ENCODE measurements at places on chromosomes 2 and 18.

- DNase-seq = no peak
Observed at GRCh38 chr2:136909777-136910176, 144.4 kb downstream of the THSD7B start.

DNA sequence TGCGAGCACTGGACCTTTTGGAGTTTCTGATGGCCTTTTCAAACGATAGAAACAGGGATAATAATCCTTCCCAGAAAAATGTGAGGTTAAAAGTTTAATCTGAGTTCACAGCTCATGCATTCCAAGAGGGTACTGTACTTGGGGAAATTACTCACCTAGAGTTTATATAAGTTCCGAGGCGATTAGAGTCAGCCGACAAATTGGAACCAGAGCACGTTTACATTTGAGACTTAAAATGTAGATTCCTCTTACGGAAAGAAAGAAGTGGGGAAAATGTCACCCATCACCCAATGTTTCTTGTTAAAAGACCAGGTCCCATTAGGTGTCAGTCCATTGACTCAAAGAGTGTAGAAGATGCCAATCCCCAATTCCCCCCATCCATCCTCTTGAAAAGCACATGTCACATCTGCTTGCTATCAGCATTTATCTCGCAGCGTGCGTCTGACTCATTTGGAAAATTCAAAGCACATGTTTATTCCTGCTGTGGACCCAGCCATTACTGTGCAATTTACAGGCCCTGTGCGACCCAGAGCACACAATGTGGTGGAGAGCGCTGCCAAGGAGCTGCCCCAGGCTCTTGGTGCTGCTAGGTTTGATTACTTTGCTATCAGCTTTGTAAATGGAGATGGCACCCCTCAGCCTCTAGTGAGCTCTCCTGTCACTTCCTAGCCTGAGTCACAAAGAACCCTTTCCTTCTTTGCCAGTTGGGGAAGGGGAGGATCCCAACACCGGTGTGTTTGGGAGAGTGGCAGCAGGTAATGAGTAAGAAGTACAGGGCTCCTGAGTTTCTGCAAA is 104.8 kb downstream of the COLEC12 start:
- no peak for DNase-seq

- DNase-seq = no peak
Observed at GRCh38 chr2:71513096-71513495, 59.7 kb downstream of the DYSF start.

DNA sequence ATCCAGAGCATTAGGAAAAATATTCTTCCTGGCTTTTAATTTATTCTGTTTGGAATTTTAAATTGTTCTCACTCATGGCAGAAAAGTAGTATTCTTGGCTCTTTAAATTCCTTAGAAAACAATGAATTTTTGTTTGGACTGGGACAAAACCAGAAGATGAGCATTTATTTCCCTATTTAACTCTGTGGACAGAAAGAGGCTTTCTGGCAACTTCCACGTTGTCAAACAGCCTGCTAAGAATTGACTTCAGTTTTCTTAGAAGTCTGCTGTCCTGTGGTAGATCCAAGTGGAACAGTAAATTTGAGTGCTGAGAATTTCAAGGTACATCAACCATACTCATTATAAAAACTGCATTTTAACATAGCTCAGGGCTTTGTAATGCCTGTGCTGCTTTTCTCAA is 83.8 kb downstream of the MGAT5 start:
- no peak for DNase-seq

GRCh38 chr2:206555721-206556120 is 86.6 kb upstream of the FAM237A start:
- DNase-seq = no peak

DNA sequence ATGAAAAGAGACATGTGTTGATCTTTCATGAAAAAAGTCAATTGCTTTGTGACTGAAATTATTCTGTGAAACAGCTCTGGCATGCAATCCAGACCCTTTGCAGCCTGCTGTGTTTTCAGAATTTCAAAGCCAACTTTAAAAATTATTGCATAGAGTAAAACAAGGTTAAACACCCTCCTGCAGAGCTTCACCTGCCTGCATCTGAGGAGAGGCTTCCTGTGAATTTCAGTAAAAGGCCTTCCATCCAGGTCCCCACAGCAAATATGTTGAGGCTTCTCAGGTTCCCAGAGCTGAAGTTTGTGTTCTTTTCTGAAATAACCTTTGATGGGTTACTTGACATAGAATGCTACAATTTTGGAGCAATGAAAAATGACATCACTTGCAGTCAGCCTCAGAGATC is 4.1 kb downstream of the XIRP2 start:
- DNase-seq = no peak

GRCh38 chr2:28527196-28527595 is 31.3 kb downstream of the PLB1 start:
- DNase-seq = no peak

- no peak for DNase-seq
Observed at GRCh38 chr2:2550856-2551255, 219.8 kb upstream of the MYT1L start.

GRCh38 chr18:76474824-76475223 is 20.2 kb downstream of the ZNF516 start:
- no peak for DNase-seq

GRCh38 chr18:45938488-45938935 is 28.6 kb downstream of the EPG5 start:
- DNase-seq = peak; percentile 64

- no peak for DNase-seq
Observed at GRCh38 chr2:71807581-71808451, 339.8 kb downstream of the CYP26B1 start.

DNA sequence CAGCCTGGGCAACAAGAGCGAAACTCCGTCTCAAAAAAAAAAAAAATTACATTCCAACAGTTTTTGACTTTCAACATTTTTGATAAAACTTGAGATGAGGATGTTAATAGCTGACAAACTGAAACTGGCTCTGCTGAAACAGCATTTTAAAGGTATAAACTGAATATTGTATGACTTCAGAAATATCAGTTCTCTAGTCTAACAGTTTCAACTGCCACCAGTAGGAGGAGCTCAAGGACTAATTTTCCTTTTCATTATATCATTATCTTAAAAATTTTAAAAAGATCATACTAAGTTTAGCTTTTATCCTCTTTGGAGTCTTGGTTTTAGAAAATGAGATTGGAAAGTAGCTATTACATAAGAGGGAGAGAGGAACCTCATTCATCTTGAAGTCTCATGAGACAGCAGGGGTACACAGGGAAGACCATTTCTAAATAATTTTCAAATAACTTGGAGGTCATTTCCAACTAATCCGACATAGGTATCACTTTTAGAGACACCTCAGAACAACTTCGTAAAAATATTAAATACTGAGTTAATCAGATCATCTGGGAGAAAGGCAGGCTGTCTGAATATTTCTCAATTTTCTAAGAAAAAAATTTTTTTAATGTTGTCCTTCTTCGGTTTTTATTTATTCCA is 37.6 kb upstream of the MCM6 start:
- DNase-seq = peak; percentile 73

GRCh38 chr2:196618661-196619060 is 20.9 kb upstream of the CCDC150 start:
- no peak for DNase-seq

- DNase-seq = peak; percentile 61
Observed at GRCh38 chr2:147989809-147990403, 30.6 kb downstream of the ORC4 start.

GRCh38 chr2:31012406-31012805 is 125.8 kb downstream of the GALNT14 start:
- no peak for DNase-seq

DNA sequence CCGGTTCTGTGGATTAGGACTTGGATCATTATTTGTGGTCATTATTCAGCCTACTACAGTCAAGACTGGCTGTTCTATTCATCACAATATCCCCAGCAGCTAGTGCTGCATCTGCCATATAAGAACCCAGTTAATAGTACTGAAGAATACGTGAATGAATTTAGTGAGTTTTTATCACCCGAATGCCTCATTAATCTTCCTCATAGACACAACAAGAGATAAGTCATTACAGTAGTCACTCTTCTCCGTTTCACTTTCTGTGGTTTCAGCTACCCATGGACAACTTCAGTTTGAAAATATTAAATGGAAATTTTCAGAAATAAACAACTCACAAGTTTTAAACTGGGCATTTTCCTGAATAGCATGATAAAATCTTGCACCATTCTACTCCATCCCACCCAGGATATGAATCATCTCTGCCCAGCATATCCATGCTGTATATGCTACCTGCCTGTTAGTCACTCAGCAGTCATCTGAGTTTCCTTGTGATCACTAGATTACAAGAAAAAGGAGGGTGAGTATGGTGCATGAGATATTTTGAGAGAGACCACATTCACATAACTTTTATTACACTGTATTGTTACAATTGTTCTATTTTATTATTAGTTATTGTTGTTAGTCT is 363.7 kb upstream of the CHAC2 start:
- DNase-seq = no peak

GRCh38 chr18:80022613-80023012 is 11.6 kb upstream of the RBFA start:
- no peak for DNase-seq

DNA sequence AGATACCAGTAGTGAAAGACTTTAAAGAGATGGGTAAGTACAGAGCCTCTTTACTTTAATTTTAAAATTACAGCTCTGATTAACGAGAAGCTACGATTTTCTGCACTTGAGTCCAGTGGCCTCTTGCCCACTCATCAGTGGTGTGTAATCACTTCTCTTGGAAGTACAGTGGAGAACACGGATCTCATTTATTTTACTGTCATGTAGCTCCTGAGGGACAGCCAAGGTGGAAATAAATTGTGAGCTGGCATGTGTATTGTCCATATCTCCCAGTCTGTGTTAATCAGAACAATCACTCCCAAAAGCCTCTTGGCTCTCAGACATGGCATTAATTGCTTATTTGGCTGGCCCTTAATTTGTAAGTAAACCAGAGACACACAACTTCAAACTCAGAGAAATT is 69.4 kb downstream of the LOXHD1 start:
- no peak for DNase-seq

- no peak for DNase-seq
Observed at GRCh38 chr2:224165901-224166319, 126.8 kb upstream of the SERPINE2 start.

GRCh38 chr2:218957671-218958070 is 1.8 kb upstream of the CDK5R2 start:
- DNase-seq = no peak

DNA sequence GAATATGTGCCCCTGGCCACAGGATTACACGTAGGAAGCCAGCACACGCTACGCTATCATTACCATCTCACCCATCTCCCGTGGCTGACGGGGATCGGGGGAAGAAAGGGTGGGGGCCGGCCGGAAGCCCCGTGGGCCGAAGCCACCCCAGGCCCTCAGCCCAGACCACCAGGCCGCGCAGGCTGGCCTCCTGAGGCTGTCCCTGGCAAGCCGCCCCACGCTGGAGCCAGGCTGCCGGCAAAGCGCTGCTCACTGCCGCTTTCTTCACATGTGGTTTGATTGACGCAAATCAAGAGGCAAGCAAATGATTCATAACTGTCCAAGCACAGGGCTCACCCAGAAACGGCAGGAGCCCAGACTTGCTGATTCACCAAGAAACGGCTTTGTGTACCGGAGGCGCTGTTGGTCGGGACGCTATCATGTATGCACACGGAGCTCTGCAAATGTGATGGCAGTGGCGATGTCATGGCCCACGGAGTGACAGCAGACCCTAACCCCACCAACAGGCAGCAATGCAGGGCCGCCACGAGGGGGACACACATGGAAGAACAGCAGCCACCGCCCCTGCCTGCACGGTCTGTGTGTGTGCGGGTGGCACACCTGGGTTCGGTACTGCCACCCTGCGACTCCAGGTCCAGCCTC is 125.7 kb downstream of the HDAC4 start:
- peak; percentile 93 for DNase-seq

GRCh38 chr2:71949537-71949798 is 198.2 kb downstream of the CYP26B1 start:
- DNase-seq = no peak

GRCh38 chr18:11324956-11325882 is 175.8 kb upstream of the PIEZO2 start:
- no peak for DNase-seq

- DNase-seq = no peak
Observed at GRCh38 chr18:59909289-59910036, 9.7 kb downstream of the PMAIP1 start.

DNA sequence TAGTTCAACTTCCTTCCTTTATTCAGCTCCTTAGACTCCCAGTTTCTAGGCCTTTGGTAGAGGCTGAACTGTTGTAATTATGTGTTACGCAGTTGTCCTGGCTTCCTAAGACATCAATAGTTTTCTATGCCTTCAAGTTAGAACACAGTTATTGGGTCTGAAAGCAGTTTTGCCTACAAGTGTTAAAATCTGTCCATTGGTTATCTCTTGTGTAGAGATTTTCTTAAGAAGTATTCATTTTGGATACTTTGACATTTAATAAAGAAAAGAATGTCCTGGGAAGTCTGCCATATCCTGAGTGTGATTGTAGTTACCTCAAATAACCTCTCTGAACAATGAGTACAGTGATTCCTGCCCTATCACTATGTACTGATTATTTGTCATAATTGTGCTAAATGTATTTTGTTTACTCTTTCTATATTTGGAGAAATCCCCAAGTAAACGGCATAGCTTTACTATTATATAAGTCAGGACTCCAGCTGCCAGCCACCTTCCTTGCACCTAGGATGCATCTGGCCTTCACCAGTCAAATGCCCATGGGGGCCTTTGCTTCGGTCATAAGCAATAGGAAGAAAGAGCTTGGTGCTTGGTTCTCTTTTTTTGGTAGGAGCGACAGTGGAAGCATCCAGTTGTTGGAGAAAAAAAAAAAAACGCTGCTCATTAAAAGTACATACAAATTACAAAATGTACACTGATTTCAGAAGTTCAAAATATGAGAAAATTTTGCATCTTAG is 449.5 kb upstream of the PKDCC start:
- DNase-seq = no peak

DNA sequence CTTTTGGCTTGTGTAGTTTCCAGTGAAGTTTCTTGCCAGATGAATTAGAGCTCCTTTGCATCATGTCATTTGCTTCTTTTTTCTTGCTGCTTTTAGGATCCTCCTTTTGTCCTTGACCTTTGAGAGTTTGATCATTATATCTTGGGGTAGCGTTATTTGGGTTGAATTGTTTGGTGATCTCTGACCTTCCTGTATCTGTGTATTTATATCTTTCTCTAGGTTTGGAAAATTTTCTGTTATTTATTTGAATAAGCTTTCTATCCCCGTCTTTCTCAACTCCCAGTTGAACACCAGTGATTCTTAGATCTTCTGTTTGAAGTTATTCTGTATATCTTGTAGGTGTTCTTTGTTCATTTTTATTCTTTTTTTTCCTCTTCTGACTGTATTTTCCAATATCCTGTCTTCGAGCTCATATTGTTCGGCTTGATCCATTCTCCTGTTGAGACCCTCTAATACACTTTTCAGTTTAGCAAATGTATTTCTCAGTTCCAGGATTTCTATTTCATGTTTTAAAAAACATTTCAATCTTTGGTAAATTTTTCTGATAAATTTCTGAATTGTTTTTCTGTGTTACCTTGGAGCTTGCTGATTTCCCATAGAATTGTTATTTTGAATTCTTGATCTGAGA is 20.8 kb downstream of the GALNT1 start:
- DNase-seq = no peak

- DNase-seq = no peak
Observed at GRCh38 chr2:6963727-6964126, 46.5 kb downstream of the RNF144A start.

DNA sequence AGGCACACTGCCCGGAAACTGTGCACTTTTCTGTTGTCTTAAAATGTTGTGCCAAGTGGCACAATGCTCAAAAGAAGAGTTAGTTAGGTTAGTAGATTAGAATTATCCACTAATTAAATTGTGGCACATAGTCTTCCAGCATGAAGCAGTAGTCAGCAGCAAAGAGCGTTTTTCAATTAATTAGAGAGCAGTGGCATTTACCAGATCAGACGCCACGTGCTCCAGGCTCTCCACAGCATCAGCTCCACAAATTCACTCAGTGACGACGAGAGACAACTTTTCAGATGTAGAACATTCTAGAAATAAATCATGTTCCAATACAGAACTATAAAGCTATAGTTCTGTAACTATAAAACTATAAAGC is 16.4 kb upstream of the RTTN start:
- DNase-seq = no peak

Measured in CD4-positive, alpha-beta T cell treated with Interleukin-4 for 4 hours (primary cell).